GM04503 (cell line): ENCODE measurements at places on chromosomes 7 and 10.

- DNase-seq = no peak
Measured at GRCh38 chr7:51046482-51046881, 263.8 kb upstream of the GRB10 start.

DNA sequence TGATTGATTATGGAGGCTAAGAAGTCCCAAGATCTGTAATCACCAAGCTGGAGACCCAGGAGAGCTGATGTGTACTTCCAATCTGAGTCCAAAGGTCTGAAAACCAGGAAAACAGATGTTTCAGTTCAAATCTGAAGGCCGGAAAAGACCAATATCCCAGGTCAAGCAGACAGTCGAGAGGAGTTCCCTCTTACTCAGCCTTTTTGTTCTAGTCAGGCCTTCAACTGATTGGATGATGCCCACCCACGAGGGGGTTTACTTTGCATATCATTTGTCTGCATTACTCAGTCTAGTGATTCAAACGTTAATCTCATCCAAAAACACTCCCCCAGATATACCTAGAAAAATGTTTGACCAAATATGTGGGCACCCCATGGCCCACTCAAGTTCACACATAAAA lies 7.4 kb upstream of the ARID5B start:
- DNase-seq = no peak

DNA sequence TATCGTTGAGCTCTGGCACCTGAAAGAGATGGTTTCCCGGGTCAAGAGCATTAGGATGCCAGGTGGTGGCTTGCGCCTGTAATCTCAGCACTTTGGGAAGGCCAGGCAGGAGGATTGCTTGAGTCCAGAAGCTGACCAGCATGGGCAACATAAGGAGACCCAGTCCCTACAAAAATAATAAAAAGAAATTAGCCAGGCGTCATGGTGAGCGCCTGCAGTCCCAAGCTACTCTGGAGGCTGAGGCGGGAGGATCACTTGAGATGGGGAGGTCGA lies 6.1 kb upstream of the KCP start:
- no peak for DNase-seq

GRCh38 chr10:1612908-1613307 lies 124.4 kb downstream of the ADARB2 start:
- DNase-seq = no peak

DNA sequence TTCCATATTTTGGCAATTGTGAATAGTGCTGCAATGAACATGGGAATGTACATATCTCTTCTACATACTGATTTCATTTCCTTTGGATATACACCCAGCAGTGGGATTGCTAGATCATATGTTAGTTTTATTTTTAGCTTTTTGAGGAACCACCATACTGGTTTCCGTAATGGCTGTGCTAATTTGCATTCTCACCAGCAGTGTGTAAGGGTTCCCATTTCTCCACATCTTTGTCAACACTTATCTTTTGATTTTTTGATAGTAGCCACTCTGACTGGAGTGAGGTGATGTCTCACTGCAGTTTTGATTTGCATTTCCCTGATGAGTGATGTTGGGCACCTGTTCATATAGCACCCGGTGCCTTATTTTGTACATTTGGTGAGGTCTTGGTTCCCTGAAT lies 519.6 kb downstream of the REEP3 start:
- DNase-seq = no peak

- no peak for DNase-seq
Measured at GRCh38 chr7:1011297-1012003, 28.5 kb downstream of the CYP2W1 start.

DNA sequence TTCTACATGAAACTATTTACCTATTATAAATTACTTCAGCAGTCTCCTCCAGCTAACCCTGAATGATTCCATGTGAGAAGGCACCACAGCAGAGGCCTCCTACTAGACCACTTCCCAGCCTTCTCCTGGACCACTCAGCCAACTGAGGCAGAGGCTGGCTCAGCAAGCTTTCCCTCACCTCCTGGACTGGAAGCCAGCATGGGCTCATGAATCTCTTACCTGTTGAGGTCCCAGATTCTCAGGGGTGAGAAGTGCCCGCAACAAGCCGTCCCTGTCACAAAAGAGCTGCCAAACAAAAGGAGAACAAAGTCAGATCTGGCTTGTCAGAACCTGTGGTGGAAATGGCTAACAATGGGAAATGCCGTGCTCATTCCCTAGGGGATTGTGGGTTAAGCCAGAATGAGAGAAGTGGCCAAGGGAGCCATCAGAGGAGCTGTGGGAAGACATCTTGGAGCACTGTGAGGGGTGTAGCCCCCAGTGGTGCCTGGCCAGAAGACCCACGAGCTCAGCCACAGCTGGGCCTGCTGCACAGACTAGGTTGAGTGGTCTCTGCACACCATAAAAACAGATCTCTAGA lies 36.5 kb downstream of the DPCD start:
- DNase-seq = no peak

DNA sequence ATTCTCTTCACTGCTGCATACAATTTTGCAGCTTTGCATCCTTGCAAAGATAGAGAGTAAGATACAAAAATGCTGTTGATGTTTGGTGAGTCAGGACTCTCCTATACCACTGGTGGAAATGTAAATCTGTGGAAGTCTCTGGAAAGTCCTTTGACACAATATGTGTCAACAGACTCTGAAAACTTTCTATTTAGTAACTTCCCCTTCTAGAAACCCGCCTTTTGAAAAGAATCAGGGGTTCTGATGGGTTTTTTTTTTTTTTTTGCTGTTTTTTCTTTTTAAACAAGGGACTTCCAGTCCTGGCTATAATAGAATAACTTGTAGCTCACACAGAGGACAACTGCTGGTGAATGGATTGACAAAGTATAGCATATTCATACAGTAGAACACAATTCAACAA lies 16.4 kb downstream of the NOD1 start:
- DNase-seq = no peak

DNA sequence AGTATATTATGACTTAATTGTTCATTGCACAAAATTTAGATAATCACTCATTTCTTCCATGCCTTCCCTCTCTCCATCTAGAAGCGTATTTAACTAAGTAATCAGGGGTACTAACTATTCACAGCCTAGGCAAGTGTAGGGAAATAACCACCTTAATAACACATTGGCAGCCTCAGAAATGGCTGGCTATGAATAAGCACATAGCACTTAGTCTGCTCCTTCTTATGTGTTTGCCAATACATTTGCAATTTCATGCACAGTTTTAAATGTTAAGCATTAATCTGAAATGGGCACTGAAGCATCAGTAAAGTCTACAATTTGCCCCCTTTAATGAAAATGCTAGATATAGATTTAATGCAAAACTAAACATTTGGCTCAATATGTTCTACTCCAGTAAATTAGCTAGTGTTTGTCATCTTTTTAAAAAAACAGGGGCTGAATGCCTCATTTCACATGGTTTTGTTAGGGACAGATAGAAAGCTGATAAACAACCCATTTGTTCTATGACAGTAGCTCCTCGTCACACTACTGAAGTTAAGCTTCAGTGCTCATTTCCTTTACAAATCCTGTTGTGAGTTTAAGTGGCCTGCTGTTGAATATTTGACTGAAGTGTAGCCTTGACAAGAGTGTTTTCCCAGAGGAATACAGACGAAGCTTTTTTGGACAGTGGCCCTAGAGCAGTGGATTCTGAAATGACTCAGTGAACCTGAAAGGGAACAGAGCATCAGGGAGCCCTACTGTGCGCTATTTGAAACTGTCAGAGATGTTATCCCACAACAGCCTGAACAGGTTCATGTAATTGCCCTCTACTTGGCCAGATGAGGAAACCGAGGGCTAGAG lies 30.5 kb downstream of the HHEX start:
- DNase-seq = no peak

DNA sequence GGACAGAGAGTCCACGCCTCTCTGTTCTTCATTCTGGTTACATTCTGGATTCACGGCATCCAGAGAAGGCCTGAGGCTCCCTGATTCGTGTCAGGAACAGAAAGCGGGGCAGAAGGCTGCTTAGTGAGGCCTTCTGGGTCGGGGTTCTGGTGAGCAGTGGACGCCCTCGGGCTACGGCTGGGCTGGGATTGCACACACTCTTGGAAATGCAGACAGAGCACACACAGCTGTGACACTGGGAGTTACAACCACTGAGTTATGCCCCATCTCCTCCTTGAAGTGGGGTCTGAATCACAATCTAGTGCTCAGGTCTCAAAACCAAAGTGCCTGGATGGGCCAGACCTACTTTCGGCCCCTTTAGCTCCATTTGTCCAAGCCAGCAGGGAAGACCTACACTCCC lies 156.9 kb upstream of the GDF10 start:
- DNase-seq = no peak

- DNase-seq = no peak
Measured at GRCh38 chr10:69385454-69386350, 31.0 kb downstream of the TACR2 start.

- no peak for DNase-seq
Measured at GRCh38 chr10:6986927-6987326, 406.9 kb upstream of the PRKCQ start.

DNA sequence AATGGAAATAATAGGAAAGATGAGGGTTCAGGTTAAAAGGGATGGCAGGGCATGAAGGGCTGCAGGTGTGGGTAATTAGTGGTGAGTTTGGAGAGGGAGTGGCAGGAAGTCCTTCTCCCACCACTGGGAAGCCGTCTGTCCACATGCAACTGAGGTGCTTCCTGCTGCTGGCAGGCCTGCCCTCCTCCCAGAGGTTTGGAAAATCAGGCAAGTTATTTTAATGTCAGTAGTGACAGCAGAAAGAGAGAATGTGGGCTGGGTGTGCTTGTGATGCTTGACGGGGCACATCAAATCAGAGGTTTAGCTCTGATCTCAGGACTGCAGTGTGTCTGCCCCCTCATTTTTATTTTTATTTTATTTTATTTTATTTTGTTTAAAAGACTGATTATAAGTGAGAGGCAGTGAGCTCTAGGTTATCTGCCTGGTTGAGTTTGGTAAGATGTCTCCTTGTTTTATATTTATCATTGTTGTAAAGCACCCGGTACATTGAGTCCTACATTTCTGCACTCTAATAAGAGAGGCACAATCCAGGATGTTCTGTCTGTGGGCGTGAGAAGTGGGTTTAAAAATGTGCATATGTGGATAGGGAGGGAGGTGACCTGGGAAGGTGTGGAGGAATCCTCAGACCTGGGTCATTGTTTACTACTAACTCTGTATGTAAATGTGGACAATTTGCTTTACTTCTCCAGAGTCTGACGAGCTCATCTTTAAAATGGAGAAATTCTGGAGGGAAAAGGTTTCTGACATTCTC lies 504.4 kb downstream of the LRMDA start:
- DNase-seq = no peak

- no peak for DNase-seq
Measured at GRCh38 chr7:84193747-84194146, 842 bp downstream of the SEMA3A start.

GRCh38 chr10:111785921-111786320 lies 397.6 kb downstream of the GPAM start:
- no peak for DNase-seq

GRCh38 chr7:50614721-50615518 lies 49.7 kb upstream of the DDC start:
- DNase-seq = no peak

DNA sequence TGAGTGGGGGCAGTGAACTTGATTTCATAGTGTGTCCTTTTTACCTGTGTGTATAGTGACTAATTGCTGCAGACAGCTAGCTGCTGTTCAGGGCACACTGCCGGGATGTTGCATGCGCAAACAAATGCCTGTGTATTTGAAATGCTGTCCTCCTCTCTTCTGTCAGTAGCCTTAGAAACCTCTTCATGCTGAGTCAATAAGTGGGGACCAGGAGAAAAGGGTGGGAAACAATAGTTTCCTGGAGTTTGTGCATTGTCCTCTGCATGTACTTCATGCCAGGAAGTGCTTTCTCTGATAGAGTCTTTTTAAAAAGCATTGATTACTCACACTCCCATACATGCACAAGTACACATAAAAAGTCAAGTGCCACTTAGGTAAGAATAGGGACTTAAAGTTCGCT lies 1183.7 kb upstream of the CELF2 start:
- DNase-seq = no peak

DNA sequence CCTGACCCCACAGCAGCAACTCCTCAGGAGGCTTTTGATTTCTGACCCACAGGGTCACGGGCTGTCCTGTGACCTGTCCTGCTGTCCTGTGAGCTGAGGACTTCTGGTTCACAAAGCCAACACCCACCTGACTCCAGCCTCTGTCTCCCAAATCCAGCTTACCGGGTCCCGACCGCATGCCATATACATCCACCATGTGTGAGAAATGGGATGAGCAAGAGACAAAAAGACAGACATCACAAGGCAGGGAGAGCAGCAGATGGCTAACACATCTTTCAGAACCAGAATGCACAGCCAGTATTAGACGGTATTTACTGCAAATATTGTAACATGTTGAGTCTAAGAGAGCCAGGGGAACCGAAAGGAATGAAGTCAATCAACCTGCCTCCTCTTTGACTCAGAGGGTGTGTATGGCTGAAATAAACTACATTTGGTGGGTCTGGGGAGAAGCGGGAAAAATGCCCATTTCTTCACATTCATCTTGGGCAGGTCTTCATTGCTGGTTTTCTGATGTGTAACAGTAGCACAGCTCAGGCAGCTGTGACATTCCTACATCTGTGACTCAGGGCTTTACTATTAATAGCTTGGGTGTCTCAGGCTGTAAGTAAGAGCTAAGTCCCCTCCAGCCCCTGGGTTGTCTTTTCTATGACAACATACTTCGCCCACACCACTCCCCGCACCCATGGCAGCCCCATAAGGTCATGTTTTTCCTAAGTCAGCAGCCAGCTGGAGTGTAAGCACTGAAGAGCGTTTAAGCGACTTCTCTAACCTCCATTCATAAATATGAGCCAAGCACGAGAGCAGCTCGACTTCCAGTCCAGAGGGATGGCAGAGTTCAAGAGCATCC lies 25.0 kb downstream of the ABLIM1 start:
- peak; percentile 60 for DNase-seq

- no peak for DNase-seq
Measured at GRCh38 chr7:134706468-134706867, 59.8 kb downstream of the BPGM start.

DNA sequence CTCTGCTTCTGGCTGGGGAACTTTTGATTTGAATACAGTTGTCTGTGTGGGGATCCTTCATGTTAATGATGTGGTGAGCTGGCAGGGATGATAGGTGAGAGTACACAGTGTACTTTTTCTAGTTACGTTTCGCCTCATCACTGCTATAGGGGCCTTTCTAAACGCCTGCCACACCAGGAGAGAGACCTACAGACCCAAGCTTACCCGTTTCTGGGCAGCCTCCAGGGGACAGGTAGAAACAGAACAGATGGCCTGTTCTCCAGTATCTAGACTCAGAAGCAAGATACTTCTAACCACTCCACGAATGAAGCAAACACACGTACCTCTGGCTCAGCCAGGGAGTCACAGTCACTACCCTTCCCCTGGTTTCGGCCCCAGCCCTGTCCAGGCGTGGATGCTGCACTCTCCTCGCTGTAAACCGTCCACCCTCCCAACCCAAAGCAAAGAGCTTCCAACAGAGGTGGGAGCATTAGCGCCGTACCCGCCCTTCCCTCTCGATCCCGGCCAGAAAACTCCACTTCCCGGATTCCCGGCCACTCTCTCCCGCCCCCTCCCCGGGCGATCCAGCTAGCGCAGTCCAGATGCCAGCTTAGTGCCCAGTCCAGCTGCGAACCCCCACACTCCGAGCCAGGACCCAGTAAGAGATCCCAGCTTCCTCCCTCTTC lies 1.2 kb downstream of the CCDC6 start:
- no peak for DNase-seq

- no peak for DNase-seq
Measured at GRCh38 chr10:71622154-71622526, 97.4 kb downstream of the C10orf105 start.
